ENCODE measurements at places on chromosomes 1 and 21.
A peak's percentile ranks its signal among the peaks of the same experiment; 100 is the strongest.

- DNase-seq = peak; percentile 67
Observed at GRCh38 chr21:35222541-35222941, 173.4 kb upstream of the RUNX1 start.

GRCh38 chr21:36544545-36544944, 64.6 kb upstream of the CLDN14 start:
- no peak for DNase-seq

- DNase-seq = no peak
Observed at GRCh38 chr21:24881506-24881905, 725.8 kb downstream of the MRPL39 start.

GRCh38 chr1:209086486-209087192, 496.9 kb upstream of the CAMK1G start:
- no peak for DNase-seq

- no peak for DNase-seq
Observed at GRCh38 chr1:217539510-217539909, 91.4 kb downstream of the GPATCH2 start.

DNA sequence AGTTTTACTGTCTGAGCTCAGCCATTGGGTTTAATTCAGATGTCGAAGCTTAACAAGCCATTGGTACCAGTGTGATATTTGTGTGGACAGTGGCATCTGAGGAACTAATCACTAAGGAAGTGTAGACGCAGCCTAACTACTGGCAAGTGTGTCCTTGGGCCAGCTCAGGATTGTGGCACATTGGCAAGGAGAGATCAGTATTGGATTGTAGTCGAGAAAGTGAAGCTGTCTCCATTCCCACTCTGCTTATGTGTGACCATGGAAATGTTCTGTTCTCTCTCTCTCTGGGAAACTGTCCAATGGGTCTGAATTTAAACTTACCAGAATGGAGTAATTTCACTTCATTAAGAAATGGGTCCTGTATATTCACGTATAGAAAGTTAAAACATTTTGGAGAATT, 112.2 kb downstream of the ITSN1 start:
- DNase-seq = no peak

DNA sequence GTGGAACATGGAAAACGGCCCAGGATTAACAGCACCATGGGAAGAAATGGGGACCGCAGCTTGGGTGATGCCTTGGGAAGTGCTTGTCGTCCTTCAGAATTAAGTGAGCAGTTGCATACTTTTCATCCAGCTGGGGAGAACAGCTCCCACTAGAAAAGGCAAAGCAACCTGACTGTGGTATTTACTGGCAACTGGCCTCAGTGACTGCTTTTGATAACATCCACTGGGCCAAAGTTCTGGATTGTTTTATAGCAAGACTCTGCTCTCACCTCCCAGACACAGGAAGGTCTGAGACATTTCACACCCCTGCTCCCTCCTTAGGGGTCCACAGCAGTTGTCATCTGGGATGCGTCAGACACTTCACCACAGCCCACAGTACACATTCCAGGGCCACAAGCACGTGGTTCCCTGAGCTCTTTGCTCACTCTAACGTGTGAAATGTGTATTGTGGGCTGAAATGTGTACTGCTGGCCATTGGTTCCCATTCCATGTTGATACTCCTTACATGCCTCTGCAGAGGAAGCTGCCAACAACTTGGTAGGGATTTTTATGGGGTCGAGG, 6.6 kb downstream of the PAPPA2 start:
- DNase-seq = no peak

DNA sequence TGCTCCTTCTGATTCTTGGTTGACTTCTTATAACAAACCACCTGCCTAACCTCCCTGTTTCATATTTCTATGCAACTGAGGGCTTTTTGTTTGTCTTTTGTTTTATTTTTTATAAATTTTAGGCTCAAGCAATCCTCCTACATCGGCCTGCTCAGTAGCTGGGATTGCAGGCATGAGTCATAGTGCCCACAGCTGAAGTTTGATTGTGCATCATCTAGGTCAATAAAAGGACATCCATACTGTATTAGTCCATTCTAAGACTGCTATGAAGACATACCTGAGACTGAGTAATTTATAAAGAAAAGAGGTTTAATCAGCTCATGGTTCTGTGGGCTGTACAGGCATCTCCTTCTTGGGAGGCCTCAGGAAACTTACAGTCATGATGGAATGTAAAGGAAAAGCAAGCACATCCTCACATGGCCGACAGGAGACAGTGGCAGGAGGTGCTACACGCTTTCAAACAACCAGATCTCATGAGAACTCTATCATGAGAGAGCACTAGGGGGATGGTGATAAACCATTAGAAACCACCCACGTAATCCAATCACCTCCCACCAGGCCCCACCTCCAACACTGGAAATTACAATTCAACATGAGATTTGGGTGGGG, 285.0 kb downstream of the SIPA1L2 start:
- no peak for DNase-seq

DNA sequence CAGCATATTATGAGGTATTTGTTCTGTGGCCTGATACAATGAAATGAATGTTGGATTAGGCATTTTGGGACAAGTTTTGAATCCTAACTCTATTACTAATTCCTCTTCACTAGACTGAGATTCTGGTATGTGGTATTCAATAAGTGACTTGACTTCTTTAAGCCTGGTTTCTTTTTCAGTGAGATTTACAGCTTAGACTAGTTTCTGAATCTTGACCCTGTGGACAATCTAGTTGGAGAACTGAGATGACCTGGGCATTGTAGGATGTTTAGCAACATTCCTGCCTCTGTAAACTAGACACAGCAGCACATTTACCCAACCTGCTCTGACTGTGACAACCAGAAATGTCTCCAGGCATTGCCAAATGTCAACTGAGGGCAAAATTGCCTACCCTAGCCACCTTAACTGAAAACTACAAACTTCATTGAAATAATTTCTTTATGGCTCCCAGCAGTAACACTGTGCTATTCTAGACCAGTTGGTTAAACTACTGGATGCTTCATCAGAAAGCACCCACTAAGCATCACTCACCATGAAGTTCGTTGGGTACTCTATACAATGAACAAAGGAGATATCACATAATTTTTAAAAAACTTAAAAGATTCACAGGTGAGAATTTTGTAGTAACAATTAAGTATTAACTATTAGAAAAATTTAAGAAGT, 16.8 kb downstream of the PTPRC start:
- DNase-seq = no peak

DNA sequence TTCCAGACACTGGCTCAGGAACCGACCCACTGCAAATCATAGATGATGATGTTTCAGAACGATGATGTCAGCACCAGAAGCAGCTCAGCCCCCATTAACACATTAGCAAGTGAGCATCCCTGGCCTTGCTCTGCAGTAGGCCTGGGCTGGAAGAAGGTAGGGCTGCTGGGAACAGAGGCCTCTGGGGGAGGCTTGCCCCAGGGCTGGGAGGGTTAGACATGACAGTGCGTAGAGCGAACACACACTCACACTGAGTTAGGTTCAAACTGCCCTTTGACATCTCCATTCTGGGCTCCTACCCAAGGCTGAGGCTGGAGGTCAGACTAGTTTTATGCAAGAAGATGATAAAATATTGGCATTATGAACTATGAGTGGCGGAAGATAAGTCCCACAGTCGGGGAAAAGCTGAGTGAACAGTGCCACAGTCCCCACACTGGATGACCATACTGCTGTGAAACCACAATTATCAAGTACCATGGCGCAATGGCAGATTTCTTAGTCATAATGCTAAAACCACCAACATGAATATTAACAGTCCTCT, 91.1 kb downstream of the DMRTB1 start:
- DNase-seq = no peak

- no peak for DNase-seq
Observed at GRCh38 chr1:230268371-230269170, 157.6 kb downstream of the PGBD5 start.

DNA sequence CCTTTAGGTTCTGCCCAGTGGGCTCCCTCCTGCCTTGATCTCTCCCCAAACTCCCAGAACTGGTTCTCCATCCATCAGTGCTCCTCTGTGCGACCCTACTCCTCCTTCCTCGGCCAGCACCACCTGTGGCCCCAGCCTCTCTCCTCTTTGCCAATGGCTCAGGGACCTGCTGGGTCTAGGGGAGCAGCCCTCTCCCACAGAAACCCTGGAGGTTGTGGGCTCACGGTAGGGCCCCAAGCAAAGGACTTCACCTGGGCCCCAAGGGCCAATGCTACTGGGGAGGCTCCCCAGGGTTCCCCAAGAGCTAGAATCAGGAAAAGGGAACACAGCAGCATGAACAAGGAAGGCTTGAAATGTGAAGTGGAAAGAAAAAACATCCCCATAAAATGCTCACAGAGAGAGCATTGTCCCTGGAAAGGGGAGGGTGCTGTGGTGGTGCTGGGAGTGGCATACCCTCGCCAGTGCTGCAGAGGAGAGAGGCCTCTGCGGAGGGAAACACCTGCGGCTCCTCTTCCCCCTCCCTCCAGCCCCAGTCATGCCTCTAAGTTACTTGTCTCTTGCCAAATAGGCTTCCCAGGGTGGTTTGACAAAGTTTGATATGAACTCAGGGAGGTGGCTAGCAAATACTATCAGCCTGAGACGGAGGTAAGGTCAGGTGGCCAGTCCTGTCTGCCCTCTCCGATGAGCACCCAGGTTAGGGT, 2.5 kb downstream of the TMEM63A start:
- no peak for DNase-seq

DNA sequence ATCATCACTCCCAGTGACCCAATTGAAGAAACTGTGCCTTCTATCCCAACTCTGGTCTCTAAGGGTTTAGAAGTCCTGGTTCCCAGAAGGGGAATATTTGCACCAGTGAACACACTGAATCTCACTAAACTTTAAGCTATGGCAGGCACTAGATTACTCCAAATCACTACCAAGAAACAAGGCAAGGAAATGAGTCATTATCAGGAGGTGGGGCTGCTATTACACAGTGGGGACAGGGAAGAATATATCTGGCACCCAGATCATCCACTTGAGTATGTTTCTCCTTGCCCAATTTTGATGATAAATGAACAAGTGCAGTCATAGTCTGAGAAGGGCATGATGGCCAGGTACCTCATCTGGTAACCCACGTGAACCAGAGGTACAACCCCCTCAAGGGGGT, 7.0 kb downstream of the MRPL9 start:
- DNase-seq = no peak

GRCh38 chr1:236759252-236759859, 35.7 kb upstream of the MTR start:
- no peak for DNase-seq

DNA sequence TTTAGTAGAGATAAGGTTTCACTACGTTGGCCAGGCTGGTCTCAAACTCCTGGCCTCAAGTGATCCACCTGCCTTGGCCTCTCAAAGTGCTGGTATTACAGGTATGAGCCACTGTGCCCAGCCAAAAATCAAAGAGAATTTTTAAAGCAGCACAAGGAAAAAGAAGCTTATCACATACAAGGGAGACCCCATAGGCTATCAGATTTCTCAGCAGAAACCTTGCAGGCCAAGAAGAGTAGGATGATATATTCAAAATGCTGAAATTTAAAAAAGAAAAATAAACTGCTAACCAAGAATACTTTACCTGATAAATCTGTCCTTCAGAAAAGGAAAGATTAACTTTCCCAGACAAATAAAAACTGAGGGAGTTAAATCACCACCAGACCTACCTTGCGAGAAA, 43.2 kb downstream of the FLVCR1 start:
- DNase-seq = no peak

DNA sequence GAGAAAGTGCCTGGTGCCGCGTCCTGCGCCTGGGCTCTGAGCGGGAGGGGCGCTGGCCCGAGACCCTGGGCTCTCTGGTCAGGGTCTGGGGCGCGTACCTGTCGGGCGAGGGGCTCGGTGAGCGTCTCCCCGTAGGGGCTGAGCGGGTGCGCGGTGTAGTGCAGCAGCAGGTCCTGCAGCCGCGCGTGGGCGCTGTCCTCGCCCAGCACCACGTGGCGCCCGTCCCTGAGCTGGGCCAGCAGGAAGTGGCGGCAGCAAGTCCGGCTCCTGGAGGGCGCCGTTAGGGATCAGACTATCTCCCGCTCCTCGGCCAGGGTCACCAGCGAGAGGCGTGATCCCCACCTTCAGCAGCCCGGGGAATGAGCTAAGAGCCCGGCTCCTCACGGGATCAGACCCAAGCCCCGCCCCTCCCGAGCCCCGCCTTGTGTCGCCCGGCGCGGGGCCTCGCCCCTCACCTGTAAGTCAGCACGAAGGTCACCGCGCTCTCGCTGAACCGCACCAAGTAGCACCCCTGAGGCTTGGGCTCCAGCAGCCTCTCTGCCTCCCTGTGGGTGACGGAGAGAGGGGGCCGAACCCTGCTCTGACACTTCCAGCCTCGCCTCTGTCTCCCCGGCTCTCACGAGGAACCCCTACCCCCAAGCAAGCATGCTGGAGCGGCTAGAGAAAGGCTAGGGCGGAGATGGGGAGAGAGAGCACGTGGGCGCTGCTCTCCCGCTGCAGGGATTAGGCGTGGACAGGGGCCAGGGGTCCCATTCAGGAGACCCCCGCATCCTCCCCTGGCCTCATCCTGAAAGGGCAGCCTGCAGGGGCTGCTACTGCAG, 2.7 kb downstream of the SH2D2A start:
- peak; percentile 83 for DNase-seq

DNA sequence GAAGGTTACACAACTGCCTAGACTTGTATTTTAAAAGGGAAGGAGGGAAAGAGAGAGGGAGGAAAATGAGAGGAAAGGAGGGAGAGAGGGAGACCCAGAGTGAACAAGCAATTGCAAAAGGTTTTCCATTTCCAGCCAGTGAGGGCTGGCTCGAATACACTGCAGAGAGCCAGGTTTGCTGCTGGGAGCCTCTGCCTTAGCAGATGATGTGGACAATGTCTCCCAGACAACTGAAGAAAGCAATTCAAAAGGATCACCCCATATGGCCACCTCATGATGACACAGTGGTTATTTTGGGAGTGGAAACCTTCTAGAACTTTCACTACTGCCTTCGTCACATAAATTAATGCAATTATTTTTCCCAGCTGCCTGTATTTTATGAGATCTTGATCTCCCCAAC, 86.4 kb downstream of the BCAR3 start:
- no peak for DNase-seq

GRCh38 chr21:27467366-27467765, 500.5 kb upstream of the ADAMTS5 start:
- no peak for DNase-seq

GRCh38 chr1:228002792-228003191, 4.0 kb upstream of the WNT3A start:
- no peak for DNase-seq

GRCh38 chr1:117596023-117596720, 9.7 kb upstream of the TENT5C start:
- DNase-seq = no peak

DNA sequence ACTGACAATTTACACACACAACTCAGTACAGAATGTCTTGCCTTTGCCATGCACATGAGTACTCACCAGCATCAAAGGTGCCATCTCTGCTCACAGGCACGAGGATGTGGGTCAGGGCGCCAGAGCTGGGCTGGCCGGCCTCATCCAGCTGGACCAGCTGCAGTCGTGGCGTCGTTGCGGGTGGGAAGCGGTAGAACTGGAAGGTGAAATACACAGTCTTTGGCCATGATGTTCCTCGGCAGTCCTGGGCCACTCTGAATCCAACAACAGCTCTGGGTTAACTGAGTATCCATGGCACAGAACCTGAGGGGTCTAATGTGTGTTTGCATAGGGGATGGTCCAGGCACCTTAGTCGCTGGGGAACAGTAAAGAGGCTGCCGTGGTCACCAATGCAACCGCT, 87.7 kb downstream of the NPHP4 start:
- DNase-seq = no peak
